DND-41 (cell line): ENCODE measurements at places on chromosomes 6 and 20.

GRCh38 chr6:11974089-11974488, 38.0 kb upstream of the HIVEP1 start:
- DNase-seq: no peak

DNA sequence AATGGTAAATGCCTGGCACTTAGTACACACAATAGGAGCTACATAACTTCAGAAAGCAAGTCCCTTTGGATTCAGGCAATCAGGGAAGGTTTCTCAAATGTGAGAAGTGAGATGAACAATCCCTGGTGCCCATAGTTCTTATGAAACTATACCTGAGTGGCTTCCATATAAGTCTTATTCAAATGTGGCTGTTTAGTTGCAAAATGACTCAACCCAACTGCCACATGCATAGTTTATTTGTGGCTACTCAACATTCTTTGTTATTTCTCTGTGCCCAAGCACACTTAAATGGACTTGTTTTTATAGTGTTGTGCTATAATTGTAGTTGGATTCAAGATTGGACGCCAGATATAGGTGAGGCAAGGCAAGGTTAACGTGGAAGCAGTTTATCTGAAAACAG, 93.7 kb upstream of the ATXN1 start:
- DNase-seq: no peak

DNA sequence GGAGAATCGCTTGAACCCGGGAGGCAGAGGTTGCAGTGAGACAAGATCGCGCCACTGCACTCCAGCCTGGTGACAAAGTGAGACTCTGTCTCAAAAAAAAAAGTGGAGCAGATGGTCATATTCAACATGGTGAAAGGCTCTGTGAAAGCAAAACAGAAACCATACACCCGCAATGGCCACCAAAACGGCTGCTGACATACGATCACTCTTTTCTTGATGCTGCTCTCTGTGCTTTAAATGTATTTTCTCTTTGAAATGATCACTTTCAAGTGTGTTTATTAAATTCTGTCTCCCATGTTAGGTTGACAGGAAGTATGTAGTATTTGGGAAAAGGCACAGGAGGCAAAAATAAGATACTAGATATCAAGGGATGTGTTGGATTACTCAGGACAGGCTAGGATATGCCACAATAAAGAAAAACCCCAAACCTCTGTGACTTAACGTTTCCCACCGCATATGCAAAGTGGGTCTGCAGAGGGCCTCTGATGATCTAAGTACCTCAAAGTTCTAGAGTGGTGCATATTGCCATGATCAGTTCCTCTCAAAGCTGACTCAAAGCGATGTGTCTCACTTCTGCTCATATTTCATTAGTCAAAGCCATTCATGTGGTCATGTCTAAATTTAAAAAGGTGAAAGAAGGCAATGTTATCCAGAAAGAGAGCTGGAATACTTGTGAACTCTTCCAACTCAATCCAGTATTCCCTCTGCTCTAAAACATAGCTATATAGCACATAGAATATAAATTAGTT, 155.1 kb upstream of the SOX4 start:
- DNase-seq: peak; percentile 66

- no peak for DNase-seq
Measured at GRCh38 chr20:47672886-47673670, 112.2 kb downstream of the SULF2 start.

DNA sequence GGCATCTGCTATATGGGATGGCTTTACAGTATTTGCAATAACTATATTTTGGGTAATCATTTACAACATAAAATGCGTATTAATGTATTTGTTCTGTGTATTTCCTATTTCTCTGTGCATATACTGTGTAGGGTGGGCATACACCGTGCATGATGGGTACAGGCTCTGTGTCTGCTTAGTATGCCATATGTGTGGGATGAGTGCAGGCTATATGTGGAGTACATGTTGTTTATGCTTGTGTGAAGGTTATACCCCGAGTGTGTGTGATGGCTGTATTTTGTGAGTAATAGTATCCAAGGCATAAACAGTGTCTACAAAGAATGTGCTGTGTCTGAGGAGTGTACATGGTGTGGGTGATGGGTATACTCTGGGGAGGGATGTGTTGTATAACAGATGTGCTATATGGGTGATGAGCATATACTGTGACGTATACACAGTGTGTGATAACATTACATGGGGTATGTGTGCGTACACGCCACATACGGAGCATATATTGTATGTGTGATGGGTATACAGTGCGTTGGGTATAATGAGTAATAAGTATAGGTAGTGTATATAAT, 52.7 kb downstream of the CPXM1 start:
- no peak for DNase-seq

- DNase-seq: no peak
Measured at GRCh38 chr6:149854532-149854931, 9.6 kb downstream of the LRP11 start.

- no peak for DNase-seq
Measured at GRCh38 chr20:38407321-38407720, 27.8 kb downstream of the SNHG17 start.

GRCh38 chr6:24401458-24401857, 1.3 kb upstream of the MRS2 start:
- no peak for DNase-seq

- DNase-seq: no peak
Measured at GRCh38 chr20:34299556-34300255, 3.4 kb downstream of the AHCY start.

DNA sequence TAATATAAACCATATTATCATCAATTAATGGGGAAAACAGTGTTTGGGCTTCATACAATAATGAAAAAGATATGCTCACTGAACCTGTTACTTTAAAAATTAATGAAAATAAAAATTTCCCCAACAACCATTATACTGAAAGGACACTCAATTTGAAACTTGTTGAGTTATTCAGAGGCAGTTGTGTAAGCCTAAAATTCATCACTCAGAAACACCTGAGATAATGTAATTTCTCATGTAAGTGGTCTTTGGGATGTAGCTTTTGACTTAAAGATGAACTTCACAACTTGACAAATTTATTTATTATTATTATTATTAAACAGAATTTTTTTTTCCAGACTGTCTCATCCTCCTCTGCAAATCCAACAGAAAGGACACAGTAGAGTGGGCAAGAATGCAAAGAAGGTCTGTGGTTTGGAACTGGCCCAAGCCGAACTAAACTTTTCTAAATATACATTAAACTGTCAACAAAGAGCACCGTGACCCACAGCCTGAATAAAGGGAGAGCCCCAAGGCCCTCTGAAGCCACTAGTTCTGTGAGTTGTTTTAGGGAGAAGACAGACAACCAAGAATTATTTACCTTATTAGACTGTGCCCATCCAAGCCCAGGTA, 32.2 kb upstream of the HEY2 start:
- DNase-seq: no peak

- DNase-seq: no peak
Measured at GRCh38 chr20:18465536-18466200, 1.2 kb downstream of the DZANK1 start.

GRCh38 chr6:1792989-1793388, 183.3 kb downstream of the FOXC1 start:
- DNase-seq: peak; percentile 41

DNA sequence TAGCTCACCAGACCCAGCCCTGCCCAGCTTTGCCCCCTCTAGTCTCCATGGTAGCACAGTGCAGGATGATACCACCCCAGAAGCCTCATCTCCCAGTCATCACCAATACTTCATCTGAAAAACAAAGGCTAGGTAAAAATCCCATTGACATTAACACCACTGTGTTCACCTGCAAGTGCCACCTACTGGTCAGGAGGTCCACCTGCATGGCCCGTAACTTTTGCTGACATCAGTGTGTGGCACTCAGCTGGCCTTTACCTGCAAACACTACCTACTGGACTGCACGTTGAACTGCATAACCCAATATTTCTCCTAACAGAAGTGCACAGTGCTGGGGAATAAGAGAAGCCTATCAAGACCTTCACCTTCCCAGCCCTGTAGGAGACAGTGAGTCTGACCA, 234.7 kb upstream of the ADGRB3 start:
- DNase-seq: no peak

- DNase-seq: no peak
Measured at GRCh38 chr20:46361381-46361780, 45.0 kb downstream of the ELMO2 start.

GRCh38 chr6:69427882-69428281, 368.9 kb downstream of the LMBRD1 start:
- no peak for DNase-seq

DNA sequence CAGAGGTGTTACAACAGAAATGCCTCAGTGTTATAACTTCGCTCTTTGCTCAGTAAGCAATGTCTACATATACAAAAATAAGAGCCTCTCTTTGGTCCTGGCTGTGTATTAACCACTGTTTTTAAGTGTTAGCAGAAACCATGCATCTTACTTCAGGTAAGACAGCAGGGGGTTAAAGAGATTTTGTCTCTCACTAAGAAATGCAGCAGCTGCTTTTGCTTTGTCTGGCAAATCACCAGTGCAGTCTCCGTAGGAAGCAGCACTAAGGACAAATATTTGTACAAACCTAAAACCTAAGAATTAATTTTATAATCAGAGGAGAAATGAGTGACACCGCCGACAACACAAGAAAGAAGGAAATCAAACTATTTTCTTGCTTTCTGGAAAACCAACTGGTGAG, 758 bp downstream of the SMIM28 start:
- DNase-seq: no peak

GRCh38 chr6:71498638-71499037, 210.0 kb downstream of the OGFRL1 start:
- no peak for DNase-seq

GRCh38 chr20:309306-309840, 12.0 kb downstream of the ZCCHC3 start:
- no peak for DNase-seq

- no peak for DNase-seq
Measured at GRCh38 chr6:113364766-113365165, 492.4 kb upstream of the MARCKS start.

- DNase-seq: no peak
Measured at GRCh38 chr6:25169553-25169952, 109.6 kb upstream of the CARMIL1 start.

- no peak for DNase-seq
Measured at GRCh38 chr6:20013066-20013861, 176.1 kb downstream of the ID4 start.

DNA sequence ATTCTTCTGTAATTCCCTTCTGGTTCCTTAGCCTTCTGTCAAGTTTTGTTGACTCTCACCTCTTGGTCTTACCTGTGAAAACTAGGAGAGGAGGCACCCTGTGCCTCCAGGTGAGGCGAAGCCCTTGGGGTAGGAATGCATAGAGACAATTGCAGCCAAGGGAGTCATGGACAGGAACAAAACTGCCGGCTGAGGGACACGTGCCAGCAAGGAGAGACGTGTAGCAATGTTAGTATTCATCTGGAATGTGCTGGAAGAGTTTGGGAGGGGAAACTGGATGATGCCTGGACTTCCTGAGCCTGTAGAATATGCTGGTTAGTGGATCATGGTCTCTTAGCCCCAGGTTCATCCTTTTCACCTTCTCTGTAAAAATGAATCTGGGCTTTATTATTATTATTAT, 3.9 kb upstream of the TIAM2 start:
- no peak for DNase-seq

DNA sequence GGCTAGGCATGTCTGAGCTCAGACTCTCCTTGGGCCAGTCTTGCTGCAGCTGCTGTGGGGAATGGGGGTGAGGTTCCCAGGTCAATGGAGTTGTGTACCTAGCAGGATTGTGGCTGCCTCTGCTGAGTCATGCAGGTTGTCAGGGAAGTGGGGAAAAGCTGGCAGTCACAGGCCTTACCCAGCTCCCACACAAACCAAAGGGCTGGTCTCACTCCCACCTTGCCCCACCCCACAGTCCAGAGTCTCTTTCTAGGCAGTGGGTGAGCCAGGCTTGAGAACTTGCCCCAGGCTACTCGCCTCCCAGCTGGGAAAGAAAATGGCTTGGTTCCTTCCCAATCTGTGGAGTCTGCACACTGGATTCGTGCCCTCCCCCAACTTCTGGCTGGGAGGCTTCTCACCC, 65.7 kb downstream of the SCP2D1 start:
- no peak for DNase-seq

GRCh38 chr6:64013011-64013410, 377.4 kb downstream of the PHF3 start:
- DNase-seq: no peak

GRCh38 chr6:166152660-166153059, 15.0 kb downstream of the TBXT start:
- DNase-seq: no peak

GRCh38 chr6:137115658-137116057, 57.8 kb downstream of the IL22RA2 start:
- no peak for DNase-seq

DNA sequence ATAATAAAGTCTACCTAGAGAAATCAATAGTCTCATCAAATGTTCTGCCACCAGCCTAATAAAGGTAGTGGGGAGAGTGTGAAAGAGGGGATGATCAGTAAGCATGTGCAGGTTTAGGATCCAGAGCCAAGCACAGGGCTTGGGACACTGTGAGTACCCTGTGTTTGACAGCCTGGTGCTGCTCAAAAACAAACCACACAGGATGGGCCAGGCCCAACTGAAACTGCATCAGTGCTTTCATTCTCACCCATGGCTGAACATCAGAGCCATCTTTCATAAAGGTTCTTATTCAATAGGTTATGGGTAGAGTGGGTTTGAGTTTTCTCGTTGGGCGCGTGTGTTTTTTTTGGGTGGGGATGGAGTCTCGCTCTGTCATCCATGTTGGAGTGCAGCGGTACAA, 87.3 kb upstream of the NHSL1 start:
- DNase-seq: no peak

- DNase-seq: no peak
Measured at GRCh38 chr20:7516621-7517111, 423.6 kb downstream of the HAO1 start.

DNA sequence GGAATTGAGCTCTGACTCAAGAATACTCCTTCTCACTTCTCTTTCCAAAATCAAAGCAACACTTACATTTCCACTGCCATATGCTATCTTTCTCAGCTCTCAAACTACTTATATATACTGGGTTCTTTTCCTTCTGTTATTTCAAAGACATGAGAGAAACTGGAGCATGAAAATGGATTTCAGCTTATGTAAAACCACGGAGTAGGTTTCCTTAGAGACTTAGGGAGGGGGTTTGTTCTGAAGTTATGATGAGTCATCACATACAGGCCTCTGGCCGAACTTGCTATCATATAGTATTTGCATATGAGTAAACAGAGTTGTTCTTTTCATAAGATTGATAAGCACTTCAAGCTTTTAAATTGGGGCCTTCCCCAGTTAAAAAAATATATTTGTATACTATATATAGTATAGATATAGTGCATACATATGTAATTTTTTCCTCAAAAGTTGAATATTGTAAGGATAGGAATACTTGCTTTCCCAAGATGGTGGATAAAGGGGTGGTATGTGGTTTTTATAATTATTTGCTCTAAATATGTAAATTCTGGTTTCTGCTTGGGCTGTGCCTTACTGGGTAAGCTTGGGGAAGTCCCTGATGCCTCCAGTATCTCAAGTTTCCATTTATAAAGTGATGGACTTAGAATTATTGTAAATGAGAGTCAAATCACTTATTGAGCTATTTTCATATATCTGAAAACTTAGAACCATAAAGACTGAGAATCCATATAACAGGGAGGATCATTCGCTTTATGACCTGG, 273.9 kb downstream of the RFPL4B start:
- no peak for DNase-seq
